ENCODE measurements at places on chromosomes 2 and 18.

GRCh38 chr18:62771494-62772270 is 56.3 kb downstream of the PHLPP1 start:
- DNase-seq: no peak

- DNase-seq: no peak
These were observed 19.7 kb downstream of the SH3BP4 start for GRCh38 chr2:234971496-234971895.

DNA sequence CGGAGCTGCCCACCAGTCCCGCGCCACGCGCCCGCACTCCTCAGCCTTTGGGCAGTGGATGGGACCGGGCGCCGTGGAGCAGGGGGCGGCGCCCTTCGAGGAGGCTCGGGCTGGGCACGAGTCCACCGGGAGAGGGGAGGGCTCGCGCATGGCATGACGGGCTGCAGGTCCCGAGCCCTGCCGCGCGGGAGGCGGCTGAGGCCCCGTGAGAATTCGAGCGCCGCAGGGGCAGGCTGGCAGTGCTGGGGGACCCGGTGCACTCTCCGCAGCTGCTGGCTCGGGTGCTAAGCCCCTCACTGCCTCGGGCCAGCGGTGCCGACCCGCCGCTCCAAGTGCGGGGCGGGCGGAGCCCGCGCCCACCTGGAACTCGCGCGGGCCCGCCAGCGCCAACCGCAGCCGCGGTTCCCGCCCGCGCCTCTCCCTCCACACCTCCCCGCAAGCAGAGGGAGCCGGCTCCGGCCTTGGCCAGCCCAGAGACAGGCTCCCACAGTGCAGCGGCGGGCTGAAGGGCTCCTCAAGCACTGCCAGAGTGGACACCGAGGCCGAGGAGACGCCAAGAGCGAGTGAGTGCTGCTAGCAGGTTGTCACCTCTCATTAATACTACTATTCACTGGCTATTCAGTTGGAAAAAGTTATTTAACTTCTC is 3.6 kb upstream of the TTC21B start:
- DNase-seq: no peak

DNA sequence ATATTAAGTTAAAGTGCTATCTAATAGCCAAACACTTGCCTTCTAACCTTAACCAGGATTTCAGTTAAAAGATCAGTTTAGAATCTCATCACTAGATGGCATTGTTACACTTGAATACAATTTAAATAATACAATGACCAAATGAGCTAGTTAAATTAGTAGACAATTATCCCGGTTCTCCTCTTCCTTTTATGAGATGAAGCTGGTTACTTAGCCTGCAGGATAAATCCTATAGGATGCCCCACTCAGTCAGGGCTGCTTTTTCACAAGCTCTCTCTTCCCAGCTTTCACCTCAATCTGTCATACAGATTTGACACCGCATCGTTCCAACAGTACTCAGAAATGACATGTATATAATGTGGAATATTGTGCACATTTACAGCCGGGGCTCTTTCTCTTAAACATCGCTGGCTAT is 678.8 kb downstream of the KCNJ3 start:
- no peak for DNase-seq

DNA sequence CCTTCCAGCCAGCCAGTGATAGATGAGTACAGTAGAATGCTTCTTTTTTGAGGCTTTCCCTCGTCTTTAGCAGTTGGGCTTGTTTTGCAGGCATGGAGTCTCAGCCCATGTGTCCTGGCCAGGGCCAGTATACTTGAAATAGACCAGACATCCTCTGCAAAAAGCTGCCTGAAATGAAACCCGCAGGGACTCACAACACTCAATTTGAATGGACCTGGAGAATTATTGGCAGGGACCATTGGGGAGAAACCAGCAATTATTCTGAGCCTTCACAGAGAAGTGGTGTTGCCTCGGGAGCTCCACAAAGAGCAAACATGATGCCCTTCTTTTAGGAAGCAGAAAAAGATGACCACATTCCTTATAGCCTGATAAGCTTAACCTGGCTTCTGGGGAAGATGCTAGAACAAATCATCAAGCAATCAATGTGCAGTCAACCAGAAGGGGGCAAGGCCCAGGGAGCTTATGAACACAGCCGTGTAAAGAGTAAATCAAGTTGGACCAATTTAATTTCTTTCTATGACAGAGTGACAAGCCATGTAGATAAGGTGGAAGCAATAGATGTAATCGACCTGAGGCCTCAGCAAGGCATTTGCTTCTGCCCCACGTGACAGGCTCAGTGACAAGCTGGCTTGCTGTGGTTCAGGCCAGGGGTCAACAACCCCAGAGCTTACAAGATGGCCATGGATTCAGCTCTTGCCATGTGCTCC is 42.1 kb downstream of the BOD1L2 start:
- no peak for DNase-seq

DNA sequence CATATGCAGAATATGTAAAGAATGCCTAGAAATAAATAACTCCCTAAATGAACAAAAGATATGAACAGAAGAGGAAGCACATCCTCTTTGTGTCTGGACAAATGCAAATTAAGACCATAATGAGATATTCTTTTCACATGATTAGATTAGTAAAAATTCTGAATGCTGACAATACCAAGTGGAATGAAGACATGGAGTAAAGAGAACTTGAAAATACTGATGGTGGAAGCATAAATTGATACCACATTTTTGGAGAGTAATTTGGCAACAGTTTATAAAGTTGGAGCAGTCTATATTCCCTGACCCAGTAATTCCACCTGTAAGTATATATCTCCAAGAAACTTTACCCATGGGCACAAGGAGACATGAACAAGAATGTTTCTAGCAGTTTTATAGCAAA is 130.0 kb downstream of the CAPN13 start:
- no peak for DNase-seq

DNA sequence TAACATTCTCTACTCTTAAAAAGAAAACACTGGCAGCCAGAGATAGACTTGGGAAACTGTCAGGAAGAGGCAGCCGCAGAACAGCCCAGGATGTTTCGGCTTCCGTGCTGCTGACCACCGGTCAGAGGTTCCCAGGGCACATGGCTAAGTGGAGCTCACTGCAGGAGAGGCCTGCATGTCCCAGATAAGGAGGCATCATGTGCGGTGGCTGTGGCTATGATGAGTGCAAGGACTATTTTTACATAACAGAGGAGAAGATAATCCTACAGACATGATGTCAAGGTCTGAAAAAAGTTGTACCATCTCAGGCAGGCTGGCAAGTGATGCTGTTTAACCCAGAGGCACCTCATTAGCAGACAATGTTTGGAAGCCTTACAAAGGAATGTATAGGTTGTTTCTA is 252.3 kb downstream of the CYRIA start:
- no peak for DNase-seq

GRCh38 chr2:240814946-240815760 is 4.9 kb downstream of the KIF1A start:
- no peak for DNase-seq

DNA sequence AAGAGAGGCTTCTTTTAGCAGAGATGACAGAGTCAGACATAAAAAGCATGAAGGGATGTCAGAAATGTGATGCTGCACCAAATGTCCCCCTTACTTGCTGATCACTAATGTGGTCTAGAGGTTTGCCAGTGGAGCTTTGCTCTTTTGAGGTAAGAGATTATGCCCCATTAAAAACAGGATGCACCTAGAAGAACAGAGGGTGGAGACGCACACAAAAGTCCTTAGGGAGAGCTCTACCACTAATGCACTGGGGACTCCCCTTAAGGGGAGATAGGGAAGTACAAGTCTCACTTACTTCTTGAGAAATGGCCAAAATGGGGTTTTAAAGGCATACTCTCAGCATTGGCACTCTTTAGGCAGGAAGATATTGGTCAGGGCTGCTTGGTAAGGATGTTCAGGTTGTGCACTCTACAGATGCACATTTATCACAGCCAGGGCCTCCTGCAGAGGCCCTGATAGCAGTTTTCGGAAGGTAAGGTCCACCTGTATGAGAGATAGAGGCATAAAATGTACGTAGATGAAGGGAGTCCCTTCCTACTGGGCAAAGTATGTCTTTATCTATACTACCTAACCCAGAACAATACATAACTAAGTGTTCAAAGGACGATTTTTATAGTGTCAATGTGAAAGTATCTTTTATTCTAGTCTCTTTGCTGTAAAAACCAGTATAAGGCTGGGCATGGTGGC is 17.0 kb upstream of the SCYGR1 start:
- DNase-seq: no peak

- DNase-seq: no peak
These were observed 201.6 kb downstream of the EN1 start for GRCh38 chr2:118645876-118646275.

- DNase-seq: no peak
These were observed 84.0 kb downstream of the NFATC1 start for GRCh38 chr18:79479761-79480161.

GRCh38 chr2:134014196-134014960 is 239.5 kb upstream of the MGAT5 start:
- no peak for DNase-seq

DNA sequence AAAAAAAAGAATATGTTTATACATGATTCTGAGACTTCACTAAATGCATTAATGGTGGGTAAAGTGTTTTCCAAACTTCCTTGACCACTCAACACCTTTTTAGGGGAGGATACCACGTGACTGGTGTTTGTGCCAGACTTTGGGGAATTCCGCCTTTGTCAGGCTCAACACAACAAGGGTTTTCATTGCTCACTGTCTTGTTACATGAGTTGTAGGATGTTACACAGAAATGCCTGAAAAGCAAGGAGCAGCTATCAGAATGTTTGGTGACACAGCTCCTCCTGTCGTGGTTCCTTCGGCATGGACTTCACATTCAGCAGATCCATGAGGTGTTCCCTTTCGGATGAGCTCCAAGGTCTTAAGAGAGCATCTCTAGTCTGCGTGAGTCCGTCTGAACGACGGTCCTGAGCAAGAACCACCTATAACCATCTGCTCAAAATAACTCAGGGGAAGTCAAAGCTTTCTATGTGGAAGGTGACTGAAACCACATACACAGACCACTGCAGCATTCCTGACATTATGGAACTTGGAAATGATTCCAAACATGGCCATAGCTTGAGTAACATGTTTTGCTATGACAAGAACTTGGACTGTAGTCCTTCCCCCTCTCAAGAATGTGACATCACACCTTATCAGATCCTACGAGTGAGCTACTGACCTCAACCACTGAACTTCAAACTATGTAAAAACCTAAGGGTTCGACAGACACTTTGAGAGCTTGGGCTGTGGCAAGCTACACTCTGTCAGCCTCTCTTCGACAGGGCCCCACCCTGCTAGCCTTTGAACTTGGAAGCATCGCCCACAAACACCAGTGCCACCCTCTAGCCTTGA is 57.5 kb downstream of the MCFD2 start:
- no peak for DNase-seq

DNA sequence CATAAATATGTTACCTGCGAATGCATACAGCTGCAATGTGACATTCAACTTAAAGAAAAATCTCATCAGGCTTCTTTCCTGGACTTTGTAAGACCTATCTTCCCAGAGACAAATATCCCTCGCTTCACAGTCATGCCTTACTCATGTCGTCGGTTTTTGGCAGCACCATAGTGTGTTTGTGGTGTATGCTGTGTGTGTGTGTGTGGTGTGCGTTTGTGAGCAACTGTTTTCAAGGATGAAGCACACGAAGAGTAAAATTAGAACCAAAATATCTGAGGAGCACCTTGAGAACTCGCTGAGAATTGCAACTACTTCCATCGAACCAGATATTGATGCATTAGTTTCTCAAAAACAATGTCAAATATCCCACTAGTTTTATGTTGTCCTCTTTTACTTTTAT is 56.9 kb downstream of the ASB1 start:
- no peak for DNase-seq

DNA sequence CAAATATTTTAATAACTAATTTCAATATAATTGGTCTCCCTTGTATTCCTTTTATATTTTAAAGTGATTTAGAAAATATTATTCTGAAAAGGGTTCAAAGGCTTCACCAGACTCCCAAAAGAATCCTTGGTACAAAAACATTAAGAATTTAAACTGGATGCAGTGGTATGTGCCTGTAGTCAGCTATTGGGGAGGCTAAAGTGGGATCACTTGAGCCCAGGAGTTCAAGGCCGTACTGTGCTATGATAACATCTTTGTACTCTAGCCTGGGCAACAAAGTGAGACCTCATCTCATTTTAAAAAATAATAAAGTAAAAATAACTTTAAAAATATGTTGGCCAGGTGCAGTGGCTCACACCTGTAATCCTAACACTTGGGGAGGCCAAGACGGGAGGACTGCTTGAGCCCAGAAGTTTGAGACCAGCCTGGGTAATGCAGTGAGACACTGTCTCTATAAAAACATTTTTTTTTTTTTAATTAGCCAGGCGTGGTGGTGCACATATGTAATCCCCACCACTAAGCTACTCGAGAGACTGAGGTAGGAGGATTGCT is 14.7 kb downstream of the NCL start:
- no peak for DNase-seq

GRCh38 chr2:149077861-149078260 is 39.4 kb downstream of the LYPD6B start:
- no peak for DNase-seq

GRCh38 chr2:224195925-224196571 is 157.0 kb upstream of the SERPINE2 start:
- DNase-seq: no peak

All from activated naive CD8-positive, alpha-beta T cell treated with anti-CD3 and anti-CD28 coated beads for 36 hours (primary cell).